ENCODE measurements at places on chromosomes 5 and 9.
A peak's percentile ranks its signal among the peaks of the same experiment; 100 is the strongest.

DNA sequence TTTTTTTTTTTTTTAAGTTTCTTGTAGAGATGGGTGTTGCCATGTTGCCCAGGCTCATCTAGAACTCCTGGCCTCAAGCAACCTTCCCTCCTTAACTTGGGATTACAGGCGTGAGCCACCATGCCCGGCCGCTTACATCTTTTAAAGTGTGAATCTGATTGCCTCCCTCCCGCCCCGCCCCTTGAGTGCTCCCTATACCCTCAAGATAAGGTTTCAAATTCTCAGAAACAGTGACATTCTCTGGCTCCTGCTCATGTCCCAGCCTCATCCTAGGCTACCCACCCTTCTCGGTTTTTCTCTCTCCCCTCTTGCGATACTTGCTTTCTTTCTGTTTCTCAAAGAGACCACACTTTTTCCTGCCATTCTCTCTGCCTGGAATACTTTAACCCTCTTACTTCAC is 12.4 kb downstream of the MORN5 start:
- no peak for DNase-seq

DNA sequence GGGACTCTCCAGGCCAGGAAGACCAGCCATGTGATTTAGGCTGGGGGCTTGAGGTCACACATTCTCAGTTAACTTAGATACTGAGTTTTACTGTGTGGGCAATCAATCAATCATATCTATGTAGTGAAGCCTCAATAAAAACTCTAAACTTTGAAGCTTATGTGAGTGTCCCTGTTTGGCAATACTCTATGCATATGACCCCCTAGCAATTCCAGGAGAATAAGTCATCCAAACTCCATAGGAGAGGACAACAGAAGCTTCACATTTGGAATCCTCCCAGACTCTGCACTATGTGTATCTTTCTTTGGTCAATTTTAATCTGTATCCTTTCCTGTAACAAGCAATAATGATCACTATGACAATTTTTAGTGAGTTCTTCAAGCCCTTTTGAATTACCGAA is 216.8 kb upstream of the RGMB start:
- DNase-seq = no peak

DNA sequence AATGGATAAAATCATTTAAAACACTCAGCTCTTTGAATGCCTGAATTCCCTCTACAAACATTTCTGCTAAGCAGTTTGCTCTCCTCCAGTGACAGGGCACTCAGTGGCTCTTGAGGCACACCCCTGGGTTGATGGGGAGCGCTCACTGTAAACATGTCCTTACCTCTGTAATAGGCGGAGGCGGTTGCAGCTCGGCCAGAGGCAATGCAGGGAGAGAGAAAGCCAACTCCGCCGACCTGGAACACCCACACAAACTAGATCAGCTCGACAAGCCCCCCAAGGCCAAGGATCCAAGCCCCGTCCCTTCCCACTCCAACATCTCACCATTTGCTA is 329 bp downstream of the CDC23 start:
- peak; percentile 21 for DNase-seq

- no peak for DNase-seq
Observed at GRCh38 chr5:128258372-128258771, 174.8 kb downstream of the SLC12A2 start.

DNA sequence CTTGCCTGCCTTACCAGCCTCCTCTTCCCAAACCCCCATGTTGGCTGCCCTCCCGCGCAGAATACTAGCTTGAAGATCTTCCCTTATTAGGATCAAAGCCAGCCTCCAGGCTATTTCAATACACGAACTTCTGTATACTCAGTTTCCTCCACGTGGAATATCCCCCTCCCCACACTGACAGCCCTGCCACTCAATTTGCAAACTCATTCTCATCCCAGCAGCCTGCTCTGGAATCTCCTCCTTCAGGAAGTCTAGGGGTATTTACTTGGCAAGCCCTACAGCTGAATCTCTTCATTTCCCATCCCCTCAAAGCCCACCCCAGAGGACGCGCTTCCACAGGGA is 157.0 kb upstream of the SMIM23 start:
- no peak for DNase-seq

- peak; percentile 46 for DNase-seq
Observed at GRCh38 chr5:112077180-112077579, 320.2 kb upstream of the NREP start.

All from trophoblast cell (in vitro differentiated cells and primary cell).